Type B pancreatic cell (in vitro differentiated cells): ENCODE measurements at places on chromosomes 11 and 22. TPM values are rescaled to one million over a fixed set of nuclear protein-coding genes. Genes with fewer than 3 reads are reported as not detected.
A peak's percentile ranks its signal among the peaks of the same experiment; 100 is the strongest.

RFPL3 gene
- total RNA-seq = 0.24 TPM in 1 of 2 replicates, not detected in the other

GGTLC2 gene
- not detected in 2 replicates for total RNA-seq

DNA sequence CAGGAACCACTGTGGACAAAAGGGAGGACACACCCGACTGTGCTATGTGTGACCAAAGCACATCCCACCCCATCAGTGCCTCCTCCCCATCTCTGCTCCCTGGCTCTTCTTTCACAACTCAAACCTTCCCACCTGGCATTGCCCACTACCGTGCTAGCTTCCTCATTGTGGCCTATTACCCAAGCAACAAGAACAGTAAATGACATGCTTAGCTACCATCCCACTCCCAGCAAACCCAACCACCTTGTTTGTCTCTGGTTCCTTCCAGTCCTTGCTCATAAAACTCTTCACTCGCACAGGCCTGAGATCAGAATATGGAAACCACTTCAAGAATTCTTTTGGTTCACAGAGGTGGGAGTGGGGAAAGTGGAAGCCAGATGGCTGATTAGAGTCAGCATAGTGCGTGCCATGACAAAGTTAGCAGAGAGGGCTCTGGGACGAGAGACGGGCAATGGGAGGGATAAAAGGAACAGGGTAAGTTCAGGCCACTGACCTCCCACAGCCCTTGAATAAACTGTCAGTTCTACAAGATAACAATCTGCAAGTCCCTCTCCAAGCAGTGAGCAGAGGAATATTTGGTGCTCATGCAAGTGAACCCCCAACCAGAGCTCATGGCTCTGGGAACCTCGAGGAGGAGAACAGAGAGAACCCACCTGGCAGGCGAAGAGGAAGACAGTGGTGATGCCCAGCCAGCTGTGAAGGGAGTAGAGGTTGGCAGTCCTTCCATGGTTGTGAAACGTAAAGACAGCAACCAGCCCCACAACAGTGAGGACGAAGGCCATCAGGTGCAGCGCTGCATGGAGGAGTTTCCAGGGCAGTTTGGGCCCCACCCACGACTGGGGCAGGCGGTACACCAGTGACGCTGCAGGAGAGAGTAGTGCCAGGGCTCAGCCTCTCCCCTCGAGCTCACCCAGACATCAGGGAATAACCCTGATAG is 8.3 kb downstream of the CYB561A3 start:
- H3K27ac ChIP-seq = peak overlapping the region; percentile 34
- H3K4me1 ChIP-seq = no peaks in the 10 kb centered on the region
- no peak overlapping the region for H3K4me3 ChIP-seq
- no peak for DNase-seq
- no peaks in the 10 kb centered on the region for H3K27me3 ChIP-seq

AQP11 gene
- 2.4 and 4.1 TPM in 2 replicates for total RNA-seq

NNMT gene
- 0.64 and 2.8 TPM in 2 replicates for total RNA-seq

DNA sequence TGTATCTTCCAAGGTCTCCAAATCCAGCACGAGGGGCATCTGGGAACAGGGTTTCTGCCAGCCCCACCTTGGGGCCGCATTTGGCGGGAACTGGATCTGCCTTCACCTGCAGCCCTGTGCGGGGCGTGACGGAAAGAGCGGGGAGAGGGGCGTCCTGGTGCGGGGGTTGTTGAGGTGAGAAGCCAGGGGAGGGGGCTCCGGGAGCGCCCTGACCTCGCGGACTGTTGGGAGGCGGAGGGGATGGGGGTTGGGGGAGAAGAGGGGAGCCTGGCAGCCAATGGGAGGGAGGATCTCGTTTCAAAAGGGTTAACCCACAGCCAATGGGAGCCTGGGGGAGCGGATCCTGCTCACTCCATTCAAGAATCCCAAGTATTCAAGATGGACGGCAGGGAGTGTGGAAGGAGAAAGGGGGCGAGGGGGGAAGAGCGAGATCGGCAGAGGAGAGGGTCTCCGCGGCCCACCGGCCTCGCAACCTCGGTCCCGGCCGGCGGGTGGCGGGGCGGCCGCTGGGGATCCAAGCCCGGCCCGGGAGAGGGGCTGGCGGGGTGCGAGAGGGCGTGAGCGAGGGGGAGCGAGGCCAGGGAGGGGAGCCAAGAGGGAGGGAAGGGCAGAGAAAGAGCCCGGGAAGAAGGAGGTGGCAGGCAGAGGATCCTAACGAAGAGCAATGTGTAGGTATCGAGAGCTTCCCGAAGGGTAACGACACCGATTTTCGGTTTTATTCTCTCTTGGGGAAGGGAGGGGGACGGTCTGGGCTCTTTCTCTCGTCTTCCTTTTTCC is 11.5 kb downstream of the YPEL4 start:
- H3K27ac ChIP-seq = peak overlapping the region; percentile 98
- peak; percentile 84 for DNase-seq
- H3K4me1 ChIP-seq = peaks cover 29% of the 10 kb centered on the region
- no peaks in the 10 kb centered on the region for H3K27me3 ChIP-seq
- H3K4me3 ChIP-seq = peak overlapping the region; percentile 98

DNA sequence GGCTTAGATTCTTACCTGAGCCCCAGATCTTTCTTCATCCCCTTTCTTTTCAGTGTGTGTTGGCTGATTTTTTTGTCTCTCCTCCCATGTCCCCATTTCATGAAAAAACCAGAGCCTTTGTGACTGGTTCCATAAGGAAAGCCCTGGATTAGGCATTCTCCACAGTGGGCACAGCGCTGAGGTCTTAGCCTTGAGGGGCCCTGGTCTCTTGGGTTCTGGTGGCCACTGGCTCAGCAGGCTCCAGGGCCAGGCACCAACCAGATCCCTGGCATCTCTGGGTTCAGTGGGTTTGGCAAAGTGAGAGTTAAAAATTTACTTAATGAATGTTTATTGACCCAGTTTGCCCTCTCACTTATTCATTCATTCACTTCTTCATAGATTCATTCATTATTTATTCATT is 49.5 kb upstream of the ACCSL start:
- peaks cover 5% of the 10 kb centered on the region for H3K27me3 ChIP-seq
- H3K4me3 ChIP-seq = no peak overlapping the region
- DNase-seq = no peak
- peaks cover 26% of the 10 kb centered on the region for H3K4me1 ChIP-seq
- no peaks in the 10 kb centered on the region for H3K36me3 ChIP-seq

- DNase-seq = no peak
- no peaks in the 10 kb centered on the region for H3K36me3 ChIP-seq
- H3K4me1 ChIP-seq = peaks cover 24% of the 10 kb centered on the region
- peak overlapping the region; percentile 95 for H3K27ac ChIP-seq
- no peaks in the 10 kb centered on the region for H3K27me3 ChIP-seq
Observed at GRCh38 chr11:77821349-77821851, 456 bp downstream of the AAMDC start.

- H3K27ac ChIP-seq = peak overlapping the region; percentile 96
- peak overlapping the region; percentile 95 for H3K4me3 ChIP-seq
- peaks cover 44% of the 10 kb centered on the region for H3K4me1 ChIP-seq
- no peaks in the 10 kb centered on the region for H3K27me3 ChIP-seq
- peaks cover 22% of the 10 kb centered on the region for H3K36me3 ChIP-seq
Observed at GRCh38 chr11:62708793-62709192, 1.3 kb downstream of the GNG3 start.

AGBL2 gene
- 5.8 and 5.9 TPM in 2 replicates for total RNA-seq

APOL6 gene
- total RNA-seq = 9.0 and 13.4 TPM in 2 replicates

KCNC1 gene
- 1.8 and 2.8 TPM in 2 replicates for total RNA-seq

- no peak overlapping the region for H3K4me3 ChIP-seq
- peaks cover 21% of the 10 kb centered on the region for H3K4me1 ChIP-seq
- no peak for DNase-seq
- H3K27ac ChIP-seq = no peak overlapping the region
Observed at GRCh38 chr11:32087597-32087996, 3.3 kb upstream of the RCN1 start.

GRCh38 chr11:91199866-91200265 is 977.0 kb upstream of the CHORDC1 start:
- no peak overlapping the region for H3K4me3 ChIP-seq
- no peak for DNase-seq
- H3K36me3 ChIP-seq = no peaks in the 10 kb centered on the region

DNA sequence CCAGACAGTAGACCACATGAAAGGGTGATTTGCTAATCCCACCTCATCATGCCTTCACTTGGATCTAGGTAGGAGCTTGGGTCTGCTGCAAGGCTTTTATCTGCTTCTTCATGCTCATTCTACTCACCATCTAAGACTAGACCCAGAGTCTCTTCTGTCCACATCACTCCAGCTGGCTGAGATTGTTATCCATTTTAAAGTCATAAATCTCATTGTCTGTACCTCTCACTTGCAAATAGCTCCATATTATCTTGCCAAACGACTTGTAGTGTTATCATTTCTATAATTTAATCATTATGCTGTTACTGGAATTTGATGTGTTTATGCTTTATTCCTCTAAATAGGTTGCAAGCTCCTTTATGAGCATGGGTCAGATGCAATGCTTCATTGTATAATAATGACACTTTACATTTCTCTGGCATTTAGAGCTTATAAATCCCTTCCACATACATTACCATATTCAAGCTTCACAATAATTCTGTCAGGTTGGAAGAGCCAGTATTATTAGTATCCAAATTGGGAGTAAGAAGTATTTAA is 254.2 kb upstream of the SORL1-AS1 start:
- DNase-seq = no peak
- H3K27me3 ChIP-seq = peaks cover 7% of the 10 kb centered on the region
- H3K4me3 ChIP-seq = no peak overlapping the region
- peaks cover 25% of the 10 kb centered on the region for H3K4me1 ChIP-seq
- H3K27ac ChIP-seq = no peak overlapping the region
- peaks cover 9% of the 10 kb centered on the region for H3K36me3 ChIP-seq

FDXACB1 gene
- total RNA-seq = 2.6 and 2.9 TPM in 2 replicates

DNA sequence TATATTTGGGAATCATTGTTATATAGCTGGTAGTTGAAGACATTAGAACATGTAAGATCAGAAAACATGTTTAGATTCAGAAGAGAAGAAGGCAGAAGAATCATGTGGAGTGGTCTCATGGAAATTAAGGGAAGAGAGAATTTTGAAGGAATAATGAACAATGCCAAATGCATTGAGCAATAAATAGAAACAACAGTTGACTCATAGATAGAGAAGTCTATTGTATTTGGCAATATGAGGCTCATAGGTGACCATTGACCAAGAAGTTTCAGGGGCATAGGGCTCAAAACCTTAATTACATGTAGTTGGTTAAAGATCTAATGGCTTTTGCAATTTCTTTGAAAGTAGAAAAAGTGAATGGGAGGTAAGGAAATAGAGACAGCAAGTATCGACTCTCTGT is 123.9 kb downstream of the PAX6 start:
- no peak overlapping the region for H3K27ac ChIP-seq
- no peak overlapping the region for H3K4me3 ChIP-seq
- H3K36me3 ChIP-seq = no peaks in the 10 kb centered on the region
- peaks cover 13% of the 10 kb centered on the region for H3K4me1 ChIP-seq
- no peak for DNase-seq

- H3K27ac ChIP-seq = peak overlapping the region; percentile 96
- H3K4me3 ChIP-seq = peak overlapping the region; percentile 94
- peaks cover 4% of the 10 kb centered on the region for H3K36me3 ChIP-seq
Observed at GRCh38 chr11:67120881-67121710, 2.0 kb downstream of the KDM2A start.

MCAM gene
- total RNA-seq = 3.0 and 10.3 TPM in 2 replicates

GRCh38 chr11:26849036-26849435 is 127.2 kb upstream of the SLC5A12 start:
- no peaks in the 10 kb centered on the region for H3K27me3 ChIP-seq
- H3K4me1 ChIP-seq = peaks cover 18% of the 10 kb centered on the region
- H3K27ac ChIP-seq = no peak overlapping the region
- no peaks in the 10 kb centered on the region for H3K36me3 ChIP-seq
- H3K4me3 ChIP-seq = peak overlapping the region; percentile 4
- DNase-seq = no peak

DNA sequence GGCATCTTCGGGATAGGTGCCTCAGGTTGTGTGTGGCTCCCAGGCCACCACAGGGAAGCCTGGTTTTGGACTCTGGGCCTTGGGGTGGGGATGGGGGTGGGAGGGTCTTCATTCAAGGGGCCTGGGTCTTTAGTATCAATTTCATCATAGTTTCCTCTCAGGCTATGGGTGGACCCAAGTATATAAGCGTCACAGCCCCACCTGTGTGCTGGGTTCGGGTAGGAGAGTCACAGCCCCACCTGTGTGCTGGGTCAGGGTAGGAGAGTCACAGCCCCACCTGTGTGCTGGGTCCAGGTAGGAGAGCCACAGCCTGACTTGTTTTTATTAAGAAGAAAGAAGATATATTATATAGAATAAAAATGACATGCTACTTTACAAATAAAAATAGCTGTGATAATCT is 422.1 kb downstream of the BRD1 start:
- H3K4me3 ChIP-seq = no peak overlapping the region
- H3K27ac ChIP-seq = no peak overlapping the region
- DNase-seq = no peak
- H3K27me3 ChIP-seq = peaks cover 37% of the 10 kb centered on the region

GRCh38 chr22:37181681-37182080 is 6.4 kb downstream of the C1QTNF6 start:
- H3K27ac ChIP-seq = peak overlapping the region; percentile 55
- DNase-seq = no peak
- peaks cover 8% of the 10 kb centered on the region for H3K27me3 ChIP-seq
- H3K4me1 ChIP-seq = peaks cover 25% of the 10 kb centered on the region
- H3K36me3 ChIP-seq = peaks cover 4% of the 10 kb centered on the region

FOLR3 gene
- not detected in 2 replicates for total RNA-seq

- H3K27ac ChIP-seq = no peak overlapping the region
- no peak for DNase-seq
- no peak overlapping the region for H3K4me3 ChIP-seq
- H3K36me3 ChIP-seq = peaks cover 3% of the 10 kb centered on the region
- no peaks in the 10 kb centered on the region for H3K27me3 ChIP-seq
Observed at GRCh38 chr11:63518548-63518947, 12.7 kb downstream of the LGALS12 start.

ACTN3 gene
- total RNA-seq = 0.57 and 2.6 TPM in 2 replicates

TCN2 gene
- 9.0 and 14.5 TPM in 2 replicates for total RNA-seq

DNA sequence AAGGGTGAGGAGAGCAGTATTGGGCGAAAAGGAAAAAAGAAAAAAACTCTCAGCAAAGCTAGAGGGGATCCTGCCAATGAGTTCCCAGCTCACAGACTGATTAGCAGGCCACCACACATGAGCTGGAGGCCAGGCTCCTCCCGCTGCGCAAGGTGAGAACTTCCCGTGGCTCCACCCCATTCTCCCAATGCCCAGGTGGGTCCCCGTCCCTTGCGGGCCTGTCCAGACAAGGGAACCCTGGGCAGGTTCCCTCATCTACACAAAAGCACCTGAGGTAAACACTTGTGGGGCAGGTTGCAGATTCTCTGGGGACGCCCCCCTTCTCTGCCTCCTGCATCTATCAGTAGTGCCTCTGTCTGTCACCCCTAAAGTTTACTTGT is 46.5 kb downstream of the CDPF1 start:
- H3K36me3 ChIP-seq = peaks cover 18% of the 10 kb centered on the region
- no peaks in the 10 kb centered on the region for H3K27me3 ChIP-seq
- no peaks in the 10 kb centered on the region for H3K4me1 ChIP-seq
- DNase-seq = no peak

DNA sequence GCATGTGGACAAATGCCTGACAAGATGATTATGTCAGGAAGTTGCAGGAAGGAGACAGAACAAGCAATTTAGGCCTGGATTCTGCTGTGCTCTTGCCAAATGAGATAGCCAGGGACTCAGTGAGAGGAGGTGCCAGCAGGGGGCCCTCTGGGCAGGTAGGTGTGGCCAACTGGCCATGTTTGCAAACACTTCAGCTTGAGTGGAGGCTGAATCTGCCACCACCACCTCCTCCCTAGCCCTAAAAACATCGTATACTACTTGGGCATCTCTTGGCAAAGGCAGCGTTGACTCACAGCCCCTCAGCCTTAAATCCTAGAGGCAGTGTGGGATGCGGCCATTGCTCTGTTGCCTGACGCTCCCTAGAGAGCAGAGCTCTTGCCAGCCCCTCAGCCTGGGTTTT is 95.1 kb upstream of the PLET1 start:
- DNase-seq = no peak
- no peak overlapping the region for H3K27ac ChIP-seq
- no peak overlapping the region for H3K4me3 ChIP-seq
- H3K27me3 ChIP-seq = no peaks in the 10 kb centered on the region
- peaks cover 4% of the 10 kb centered on the region for H3K4me1 ChIP-seq

TCN1 gene
- 19.3 and 269 TPM in 2 replicates for total RNA-seq

ARL14EP gene
- 21.6 and 34.5 TPM in 2 replicates for total RNA-seq
